EL (cell line): ENCODE measurements at places on chromosomes 4 and X.

GRCh38 chr4:74386159-74386558, 21.2 kb downstream of the EREG start:
- no peak for DNase-seq

DNA sequence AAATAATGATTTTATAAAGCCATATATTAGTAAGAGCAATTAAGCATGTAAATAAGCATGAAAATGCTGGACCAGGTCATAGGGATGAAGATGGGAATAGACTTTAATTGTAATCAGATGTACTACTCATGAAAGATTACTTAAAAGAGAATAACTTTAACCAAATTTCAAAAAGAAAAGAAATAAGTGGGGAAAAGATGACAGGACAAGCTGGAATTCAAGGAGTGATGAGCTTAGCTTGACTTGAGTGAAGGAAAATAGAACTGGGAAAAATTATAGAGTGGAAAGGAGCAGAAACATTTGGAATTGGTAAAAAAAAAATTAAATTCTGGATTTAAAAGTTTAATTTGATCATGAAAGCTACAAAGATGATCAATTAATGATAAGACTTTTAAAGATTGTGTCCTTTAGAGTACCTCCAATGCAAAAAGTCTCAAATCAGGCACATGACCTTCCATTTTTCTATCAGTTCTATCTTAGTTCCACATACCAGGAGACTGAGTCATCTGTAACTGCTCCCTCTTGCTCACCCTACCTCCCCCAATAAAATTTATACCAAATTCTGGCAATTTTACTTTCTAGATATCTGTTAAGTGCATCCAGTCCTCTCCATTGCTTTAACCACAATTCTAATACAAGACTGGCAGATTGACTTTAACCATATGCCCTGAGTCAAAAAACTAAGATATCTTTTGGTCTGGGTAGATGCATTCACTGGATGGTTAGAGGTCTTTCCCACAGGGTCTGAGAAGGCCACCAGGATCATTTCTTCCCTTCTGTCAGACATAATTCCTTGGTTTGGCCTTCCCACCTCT, 56.4 kb upstream of the SLIT2 start:
- DNase-seq, result peak; percentile 83

DNA sequence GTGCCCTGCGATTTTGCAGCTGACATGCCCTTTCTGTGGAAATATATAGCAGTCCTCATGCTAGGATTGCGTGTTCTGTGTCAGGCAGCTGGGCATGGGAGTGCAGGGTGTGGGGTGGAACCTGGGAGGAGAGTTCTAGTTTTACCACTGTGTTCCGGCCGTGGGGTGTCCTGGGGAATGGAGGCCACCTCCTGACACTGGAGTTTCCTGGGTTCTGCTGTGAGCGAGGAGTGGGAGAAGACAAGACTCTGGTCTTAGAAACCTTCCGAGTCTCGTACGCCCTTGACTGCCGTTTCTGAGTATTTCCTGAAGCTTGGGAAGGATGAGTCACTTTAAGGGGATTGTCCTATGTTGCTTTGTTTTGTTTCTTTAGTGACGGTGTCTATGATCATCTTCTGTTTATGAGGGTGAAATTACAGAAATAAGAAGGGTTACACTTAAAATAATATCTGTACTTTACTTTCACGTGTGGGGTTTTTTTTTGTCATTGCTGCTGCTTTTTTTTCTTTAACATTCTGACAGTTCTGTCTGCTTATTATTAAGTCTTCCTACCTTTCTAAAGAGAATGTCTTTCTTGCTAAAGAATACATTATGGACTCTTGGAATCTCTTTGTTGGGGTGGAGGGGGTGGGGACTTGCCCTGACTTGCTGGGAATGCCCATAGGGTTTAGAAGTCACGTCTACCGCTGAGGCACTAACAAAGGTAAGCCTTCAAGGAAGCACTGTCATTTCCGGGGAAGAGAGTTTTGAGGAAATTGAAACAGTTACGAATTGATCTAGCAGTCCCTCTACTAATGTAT, 19.1 kb downstream of the CD99 start:
- DNase-seq, result peak; percentile 81

DNA sequence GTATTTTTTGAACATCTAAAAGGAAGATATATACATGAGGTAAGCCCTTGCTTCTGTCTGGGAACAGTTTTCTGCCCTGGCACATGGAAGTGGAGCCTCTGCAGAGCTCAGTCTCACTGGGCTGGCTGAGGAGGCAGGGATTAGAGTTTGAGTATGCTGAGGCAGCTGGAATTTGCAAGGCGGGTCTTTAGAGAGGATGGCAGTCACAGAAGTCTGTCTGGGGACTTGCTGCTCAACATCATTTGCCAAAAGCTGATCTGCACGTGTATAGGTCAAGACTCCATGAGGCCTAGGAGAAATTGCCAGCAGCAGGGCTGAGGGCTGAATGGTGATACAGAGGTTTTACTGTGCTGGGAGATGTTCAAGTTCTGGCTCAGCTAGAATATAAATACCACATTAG, 163.6 kb upstream of the ANK2 start:
- no peak for DNase-seq
